ENCODE measurements at places on chromosomes 11 and 22.

DNA sequence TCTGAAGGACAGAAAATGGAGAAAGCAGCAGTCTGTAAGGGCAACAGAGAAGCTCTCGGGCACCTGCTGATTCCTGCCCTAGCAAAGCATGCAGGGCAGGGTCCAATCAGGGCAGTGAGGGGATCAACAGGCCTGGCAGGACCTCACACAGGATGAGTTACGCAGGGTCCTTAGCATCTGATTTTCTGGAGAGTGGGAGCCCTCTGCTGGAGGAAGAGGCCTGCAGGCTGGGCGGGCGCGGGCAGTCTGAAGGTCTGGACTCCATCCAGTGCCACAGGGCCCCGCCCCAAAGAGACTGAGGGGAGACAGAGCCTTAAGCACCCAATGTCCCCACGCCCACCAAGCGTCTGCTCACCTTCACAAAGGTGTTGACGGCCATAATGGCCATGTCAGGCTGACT is 28.9 kb downstream of the AP1B1 start:
- no peak for DNase-seq

- no peak for DNase-seq
Observed at GRCh38 chr11:8735094-8735493, 52.5 kb downstream of the RPL27A start.

GRCh38 chr11:115691030-115691429 is 186.8 kb upstream of the CADM1 start:
- DNase-seq: no peak

DNA sequence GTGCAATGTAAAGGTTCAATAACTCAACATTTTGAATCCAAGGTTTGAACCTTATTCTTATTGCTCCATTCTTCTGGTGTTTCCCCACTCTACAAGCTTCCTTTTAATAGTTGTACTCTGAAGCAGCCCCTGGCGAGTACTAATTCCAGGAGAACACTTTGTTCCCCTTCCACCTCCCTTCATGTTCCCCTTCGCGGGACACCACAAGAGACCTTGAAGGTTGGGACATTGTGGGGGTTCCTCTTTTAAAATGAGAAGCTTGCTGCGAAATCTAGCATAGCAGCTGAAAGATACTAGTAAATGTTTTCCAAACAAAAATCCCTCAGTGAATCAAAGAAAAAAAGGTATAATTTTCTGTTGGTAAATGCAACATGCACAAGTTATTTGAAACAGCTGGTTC is 626.3 kb upstream of the LRRC4C start:
- DNase-seq: no peak

- DNase-seq: no peak
Observed at GRCh38 chr11:8260202-8260966, 3.3 kb downstream of the LMO1 start.

GRCh38 chr11:74519710-74520109 is 26.2 kb upstream of the LIPT2 start:
- no peak for DNase-seq

DNA sequence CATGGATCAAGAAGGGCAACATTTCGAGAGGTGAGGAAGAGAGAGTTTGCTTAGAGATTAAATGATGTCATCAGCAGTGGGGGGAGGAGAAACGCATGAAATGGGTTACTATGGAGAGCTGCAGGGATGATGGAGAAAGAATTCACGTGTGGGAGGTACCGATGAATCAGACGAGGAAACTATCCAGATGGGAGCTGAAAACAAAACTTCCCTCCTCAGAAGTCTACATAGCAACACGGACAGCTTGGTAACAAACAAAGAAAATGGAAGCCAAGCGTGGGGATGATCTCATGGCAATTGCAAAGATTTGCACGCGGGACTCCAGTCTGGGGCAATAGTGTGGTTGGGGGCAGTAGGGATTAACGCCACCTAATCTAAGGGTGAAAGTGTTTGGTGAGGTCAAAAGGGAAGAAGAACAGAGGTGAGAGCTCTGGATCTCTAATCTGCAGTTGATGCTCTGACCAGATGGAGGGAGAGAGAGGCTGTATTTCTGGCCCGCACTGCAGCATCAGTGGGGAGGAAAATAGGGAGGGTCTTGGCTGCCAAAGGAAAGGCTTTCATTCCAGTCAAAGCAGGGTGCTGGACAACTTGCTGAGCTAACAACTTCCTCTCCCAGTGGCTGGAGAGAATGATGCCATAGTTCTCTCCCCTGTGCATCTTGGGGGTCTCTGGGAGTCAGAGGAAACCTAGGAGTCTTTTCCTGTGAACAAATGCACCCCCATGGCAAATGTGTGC is 43.4 kb upstream of the CSNK2A3 start:
- DNase-seq: no peak

DNA sequence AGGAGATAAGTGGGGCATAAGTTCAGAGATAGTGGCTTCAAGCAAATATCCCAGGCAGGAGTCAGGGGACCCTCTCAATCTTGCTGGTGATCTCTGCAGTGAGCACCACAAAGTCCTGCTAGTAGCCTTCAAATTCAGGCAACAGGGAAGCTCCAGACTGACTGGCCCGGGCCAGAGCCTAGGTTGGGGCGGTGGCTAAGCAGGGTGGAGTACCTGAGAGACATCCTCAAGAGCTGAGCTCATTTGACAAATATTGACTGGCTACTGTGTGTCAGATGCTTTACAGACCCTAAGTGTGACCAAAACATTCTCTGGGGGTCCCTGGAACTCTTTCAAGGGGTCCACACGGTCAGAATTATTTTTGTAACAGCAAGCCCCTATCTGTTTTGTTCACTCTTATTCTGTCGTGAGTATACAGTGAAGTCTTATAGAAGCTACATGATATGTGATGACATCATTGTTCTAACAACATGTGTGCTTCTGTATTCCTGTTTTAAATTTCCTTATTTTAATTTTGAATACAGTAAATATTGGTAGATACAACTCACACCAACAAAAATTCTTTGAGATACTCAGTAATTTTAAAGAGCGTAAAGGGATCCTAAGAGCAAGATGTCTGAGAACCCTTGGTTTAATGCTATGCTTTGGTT is 71.6 kb downstream of the APIP start:
- no peak for DNase-seq

DNA sequence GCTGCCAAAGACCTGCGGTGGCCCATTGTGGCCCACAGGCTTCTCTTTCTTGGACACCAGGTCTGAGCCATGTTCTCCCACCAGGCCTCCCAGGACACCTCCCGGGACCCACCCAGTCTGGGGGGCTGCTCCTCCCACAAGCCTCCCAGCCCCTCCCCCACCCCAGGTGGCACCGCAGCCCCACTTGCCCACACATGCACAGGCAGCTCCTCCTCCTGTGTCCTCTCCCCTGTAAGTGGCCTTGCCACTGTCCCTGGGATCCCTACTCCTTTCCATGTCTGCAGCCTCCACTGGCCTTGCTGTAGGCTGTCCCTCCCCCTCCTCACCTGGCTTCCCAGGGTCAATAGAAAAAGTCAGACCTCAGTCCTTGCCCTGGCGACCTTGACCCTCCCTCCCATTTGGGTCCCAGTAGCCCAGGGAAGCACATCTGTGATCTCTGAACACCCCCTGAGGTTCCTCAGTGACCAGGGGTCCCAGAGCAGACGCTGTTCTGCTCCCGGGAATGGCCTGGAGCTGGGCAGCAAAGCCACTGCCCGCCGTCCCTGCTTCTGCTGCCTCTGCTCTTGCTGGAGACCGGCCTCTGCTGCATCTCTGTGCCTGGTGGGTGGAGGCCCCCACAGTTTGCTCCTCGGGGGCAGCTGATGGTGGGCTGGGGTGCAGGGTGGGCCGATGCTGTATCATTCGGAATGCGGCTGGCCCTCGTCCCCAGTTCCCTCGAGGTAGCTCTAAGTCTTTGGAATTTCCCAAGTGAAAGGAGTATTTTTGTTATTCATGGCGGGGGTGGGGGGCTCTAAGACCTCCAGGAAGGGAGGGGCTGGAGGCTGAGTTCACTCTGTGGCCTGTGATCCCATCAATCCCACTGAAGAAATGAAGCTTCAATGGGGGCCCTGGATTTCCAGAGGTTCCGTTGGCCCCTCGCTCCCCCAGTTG is 43.6 kb downstream of the ARHGAP8 start:
- no peak for DNase-seq

DNA sequence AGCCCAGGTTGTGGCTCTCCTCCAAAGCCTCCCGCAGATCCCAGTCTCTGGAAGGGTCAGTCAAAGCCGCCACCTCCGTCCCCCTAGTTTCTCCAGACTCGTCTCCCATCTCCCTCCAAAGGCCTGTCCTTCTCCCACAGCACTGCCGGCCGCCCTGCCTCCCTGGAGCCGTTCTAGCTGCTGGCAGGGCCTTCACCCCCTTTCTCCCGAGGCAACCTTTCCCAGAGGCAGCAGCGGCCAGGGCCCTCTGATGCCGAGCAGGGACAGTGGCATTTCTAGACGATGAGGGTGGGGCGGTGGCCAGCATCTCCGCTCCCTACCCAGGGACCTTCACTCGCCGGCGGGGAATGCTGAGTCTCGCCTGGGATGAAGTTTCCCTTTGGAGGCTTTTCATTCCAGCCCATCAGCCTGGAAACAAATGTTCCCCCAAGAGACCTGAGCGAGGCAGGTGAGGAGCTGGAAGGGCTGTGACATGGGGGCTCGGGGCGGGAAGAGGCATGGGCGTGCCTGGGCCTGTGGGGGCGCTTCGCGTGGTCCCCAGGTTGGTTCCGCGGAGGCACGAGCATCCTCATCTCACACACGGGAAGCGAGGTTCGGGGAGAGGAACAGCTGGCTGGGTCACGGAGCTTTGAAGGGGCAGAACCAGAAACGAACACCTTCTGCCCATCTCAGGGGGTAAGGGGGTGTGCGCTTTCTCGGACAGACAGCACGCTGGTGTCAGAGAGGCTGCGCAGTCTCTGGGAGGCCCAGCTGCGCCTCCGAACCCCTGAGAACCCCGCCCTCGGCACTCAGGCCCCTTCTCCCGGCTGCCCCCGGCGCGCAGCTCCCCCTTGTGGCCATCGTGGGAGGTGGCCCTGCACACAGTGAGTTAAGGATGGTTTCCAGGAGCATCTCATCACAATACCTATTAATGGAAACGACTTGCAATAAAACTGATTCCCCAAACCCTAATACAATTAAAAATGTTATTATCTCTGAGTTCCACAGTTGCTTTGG is 18.1 kb upstream of the KLHL35 start:
- no peak for DNase-seq
